CD4-positive, alpha-beta T cell treated with Interleukin-21 for 1 hour (primary cell): ENCODE measurements at places on chromosomes 4 and X.

GRCh38 chr4:56959100-56959499 lies 18.3 kb downstream of the NOA1 start:
- DNase-seq: no peak

DNA sequence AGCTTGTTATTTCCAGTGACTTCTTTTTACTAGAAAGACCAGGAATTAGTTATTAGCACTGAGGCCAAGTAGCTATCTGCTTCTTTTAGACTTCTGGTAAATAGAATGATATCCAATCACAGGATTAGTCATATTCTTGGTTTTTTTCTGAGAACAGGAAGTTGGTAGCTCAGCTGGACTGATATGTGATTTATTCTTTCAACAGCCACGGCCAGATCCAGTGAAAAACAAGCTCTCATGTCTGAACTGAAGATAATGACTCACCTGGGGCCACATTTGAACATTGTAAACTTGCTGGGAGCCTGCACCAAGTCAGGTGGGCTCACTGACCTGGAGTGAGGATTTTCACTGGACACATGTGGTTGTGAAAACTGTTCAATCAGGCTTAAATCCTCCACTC lies 48.6 kb downstream of the PDGFRA start:
- no peak for DNase-seq

GRCh38 chr4:587671-588350 lies 11.7 kb upstream of the TMEM271 start:
- no peak for DNase-seq

GRCh38 chr4:6941796-6942195 lies 32.2 kb downstream of the TBC1D14 start:
- DNase-seq: no peak

- no peak for DNase-seq
These were observed 78.2 kb downstream of the REELD1 start for GRCh38 chr4:146292508-146292907.

- DNase-seq: no peak
These were observed 123.3 kb downstream of the KLHL8 start for GRCh38 chr4:87097075-87097474.

DNA sequence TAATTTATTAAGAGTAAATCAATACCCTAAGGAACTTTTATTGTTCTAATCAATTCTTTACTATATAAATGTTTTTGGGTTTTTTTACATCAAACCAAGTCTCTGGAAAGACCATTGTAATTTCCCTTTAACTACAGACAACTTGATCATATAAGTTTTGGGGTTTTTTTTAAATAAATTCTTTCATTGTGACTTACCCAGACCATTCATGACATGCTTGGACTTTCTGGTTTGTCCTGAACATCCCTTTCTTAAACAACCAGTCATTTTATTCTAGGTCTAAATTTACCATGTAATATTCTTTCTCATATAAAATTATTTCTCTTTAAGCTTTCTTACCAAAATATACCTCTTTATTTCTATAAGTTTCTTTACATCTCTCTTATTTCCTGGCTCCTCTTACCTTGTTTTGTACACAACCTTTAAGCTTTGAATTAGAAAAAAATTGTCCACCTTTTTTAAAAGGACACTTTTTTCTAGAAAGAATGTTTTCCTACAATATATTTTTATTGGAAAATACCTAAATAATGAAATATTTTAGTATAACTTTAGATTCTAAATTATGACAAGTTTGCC lies 8.4 kb downstream of the CNGA1 start:
- no peak for DNase-seq

DNA sequence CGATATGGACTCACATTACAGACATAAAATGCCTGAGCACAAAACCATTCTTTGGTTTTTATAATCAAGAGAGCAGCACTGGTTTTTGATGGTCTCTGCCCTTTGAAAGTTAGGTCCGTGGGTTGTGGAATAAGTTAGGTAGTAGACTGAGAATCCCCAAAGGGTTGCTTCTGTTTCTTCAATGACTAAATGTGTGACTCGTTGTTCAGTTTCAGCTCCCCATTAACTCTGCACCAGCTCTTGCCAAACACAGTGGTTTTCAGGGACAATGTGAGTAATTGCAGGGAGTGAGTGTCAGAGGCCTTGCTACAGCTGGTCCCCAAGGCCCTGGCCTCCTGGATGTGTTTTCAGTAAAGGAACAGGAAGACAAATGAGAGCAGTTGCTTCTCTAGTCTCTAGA lies 24.8 kb downstream of the SMIM20 start:
- DNase-seq: no peak
